Right lobe of liver (tissue), 6 donors: ENCODE measurements at places on chromosomes 3 and 15.

- no peak for DNase-seq
Measured at GRCh38 chr15:85495544-85495943, 115.1 kb downstream of the AKAP13 start.

DNA sequence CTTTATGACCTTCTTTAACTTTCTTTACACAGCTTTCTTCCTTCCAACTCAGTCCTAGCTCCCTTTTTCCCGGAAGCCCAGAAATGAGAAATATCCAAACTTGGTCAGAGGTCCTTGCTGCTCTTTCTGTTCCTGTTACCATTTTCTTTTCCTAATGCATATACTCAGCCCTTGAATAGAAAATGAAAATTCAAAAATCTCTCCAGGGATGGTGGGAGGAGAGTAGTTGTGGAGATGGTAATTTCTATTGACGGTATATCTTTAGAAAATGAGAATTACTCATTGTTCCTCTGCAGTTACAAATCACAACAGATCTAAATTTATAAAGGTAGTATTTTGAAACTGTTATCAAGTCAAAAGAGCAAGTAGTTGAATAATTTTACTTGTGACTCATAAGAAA is 255.1 kb downstream of the NEK10 start:
- no peak for DNase-seq

DNA sequence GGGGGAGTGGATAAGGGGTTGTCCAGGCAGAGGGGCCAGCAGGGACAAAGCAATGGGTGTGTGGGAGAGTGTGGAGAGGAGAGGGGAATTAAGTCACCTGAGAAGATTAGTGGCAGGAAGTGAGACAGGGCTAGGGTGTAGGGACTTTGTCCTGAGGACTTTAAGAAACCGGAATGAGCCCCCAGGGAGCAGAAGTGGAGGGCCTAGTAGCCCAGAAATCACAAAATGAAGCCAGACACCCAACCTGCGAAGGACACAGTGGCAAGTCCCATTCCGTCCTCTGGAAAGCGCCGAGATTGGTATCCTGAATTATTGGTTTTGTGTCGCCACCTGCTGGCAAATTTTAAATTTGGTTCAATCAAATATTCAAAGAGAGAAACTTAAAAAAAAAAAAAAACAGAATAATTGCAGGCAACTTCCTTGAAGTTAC is 78.0 kb upstream of the SLC25A36 start:
- DNase-seq = no peak

- no peak for DNase-seq
Measured at GRCh38 chr3:19815805-19816204, 118.2 kb downstream of the EFHB start.

DNA sequence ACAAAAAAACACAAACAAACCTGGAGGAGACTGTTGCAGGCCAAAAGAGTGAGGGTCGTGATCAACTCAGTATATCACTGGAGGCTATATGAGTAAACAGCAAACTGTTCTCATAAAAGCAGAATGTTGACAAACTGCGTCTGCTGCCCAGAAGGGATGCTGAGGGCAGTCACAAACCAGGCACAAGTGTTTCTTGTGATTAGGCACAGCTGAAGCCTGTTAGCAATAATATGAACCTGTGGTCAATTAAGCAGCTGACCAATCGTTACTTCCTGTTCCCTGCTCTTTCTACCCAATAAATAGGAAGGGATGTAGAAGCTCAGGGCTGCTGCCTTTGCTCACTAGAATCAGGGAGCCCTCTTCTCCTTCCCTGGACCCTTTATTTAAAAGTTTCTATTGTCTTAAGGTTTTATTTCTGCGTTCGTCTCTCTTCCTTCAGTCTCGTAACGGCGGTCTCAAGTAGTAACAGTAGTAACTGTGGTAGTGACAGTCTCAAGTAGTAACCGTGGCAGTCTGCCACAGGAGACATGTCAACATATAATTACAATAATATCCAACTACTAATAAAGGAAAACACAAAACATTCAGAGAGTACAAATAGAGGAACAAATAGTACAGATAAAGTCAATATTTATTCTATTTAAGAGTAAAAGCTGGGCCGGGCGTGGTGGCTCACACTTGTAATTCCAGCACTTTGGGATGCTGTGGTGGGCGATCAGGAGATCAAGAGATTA is 698.4 kb upstream of the CCDC54 start:
- no peak for DNase-seq

GRCh38 chr3:50656417-50657195 is 18.1 kb upstream of the DOCK3 start:
- DNase-seq = no peak
